ENCODE measurements at places on chromosomes 5 and 9.

DNA sequence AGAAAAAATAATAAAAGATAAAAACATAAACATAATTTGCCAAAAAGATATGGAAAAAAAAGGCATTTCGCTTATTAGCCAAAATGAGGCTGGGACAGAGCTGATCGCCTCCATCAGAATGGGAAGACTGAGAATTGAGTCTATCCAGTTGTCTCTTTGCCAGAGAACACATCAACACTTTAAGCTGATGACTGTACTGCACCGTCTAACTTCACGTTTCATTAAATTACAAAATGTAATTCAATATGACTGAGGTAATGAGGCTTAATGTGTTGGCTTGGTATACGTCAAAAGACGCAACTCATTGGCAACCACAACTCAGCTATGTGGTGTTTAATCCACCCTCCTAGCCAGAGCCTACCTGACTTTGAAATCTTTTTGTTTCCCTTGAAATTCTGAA, 462.7 kb upstream of the CD180 start:
- no peaks in the 10 kb centered on the region for H3K4me1 ChIP-seq
- no peaks in the 10 kb centered on the region for H3K36me3 ChIP-seq
- DNase-seq = no peak
- H3K4me3 ChIP-seq = no peak overlapping the region
- H3K27me3 ChIP-seq = no peaks in the 10 kb centered on the region

- no peaks in the 10 kb centered on the region for H3K36me3 ChIP-seq
- no peak overlapping the region for H3K4me3 ChIP-seq
- DNase-seq = no peak
- H3K27ac ChIP-seq = no peak overlapping the region
Measured at GRCh38 chr5:127097278-127097677, 24.0 kb upstream of the C5orf63 start.

- H3K36me3 ChIP-seq = no peaks in the 10 kb centered on the region
- no peaks in the 10 kb centered on the region for H3K4me1 ChIP-seq
- no peak overlapping the region for H3K4me3 ChIP-seq
Measured at GRCh38 chr5:38400365-38400764, 142.0 kb downstream of the EGFLAM start.

- no peak for DNase-seq
- no peak overlapping the region for H3K27ac ChIP-seq
- H3K4me1 ChIP-seq = no peaks in the 10 kb centered on the region
- no peaks in the 10 kb centered on the region for H3K27me3 ChIP-seq
- H3K36me3 ChIP-seq = no peaks in the 10 kb centered on the region
Measured at GRCh38 chr9:72332351-72332750, 32.7 kb downstream of the ZFAND5 start.

DNA sequence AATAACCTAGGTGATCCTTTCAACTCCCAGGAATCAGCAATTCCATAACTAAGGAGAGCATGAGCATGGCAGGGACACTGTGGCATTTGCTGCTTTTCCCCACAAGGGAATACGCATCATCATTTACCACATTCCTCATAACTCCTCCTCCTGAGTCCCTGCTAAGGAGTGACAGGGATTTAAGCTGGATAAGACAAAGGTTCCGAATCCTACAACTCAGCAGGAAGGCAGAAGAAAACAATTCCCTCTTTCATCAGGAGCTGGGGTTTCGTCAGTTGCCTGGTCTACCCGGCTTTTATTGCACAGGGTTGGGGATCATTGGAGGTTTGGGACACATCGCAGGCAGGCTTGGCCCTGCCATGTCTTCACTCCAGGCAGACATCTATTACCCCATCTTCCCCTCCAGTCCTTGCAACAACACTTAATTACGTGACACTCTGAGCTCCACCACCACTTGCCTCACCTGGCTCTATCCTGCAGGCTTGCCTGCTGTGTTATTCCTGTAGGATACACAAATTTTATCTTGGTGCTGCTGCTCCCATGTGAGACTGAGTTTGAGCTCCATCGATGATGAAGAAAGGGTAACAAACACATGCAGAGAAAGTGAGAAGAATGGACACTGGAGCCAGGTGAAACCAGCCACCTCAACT, 563.0 kb upstream of the KLF4 start:
- no peak overlapping the region for H3K27ac ChIP-seq
- no peaks in the 10 kb centered on the region for H3K36me3 ChIP-seq
- no peaks in the 10 kb centered on the region for H3K27me3 ChIP-seq
- DNase-seq = no peak

GRCh38 chr9:38435521-38435920, 11.3 kb upstream of the IGFBPL1 start:
- peaks cover 4% of the 10 kb centered on the region for H3K4me1 ChIP-seq
- H3K27ac ChIP-seq = no peak overlapping the region
- no peak for DNase-seq
- no peaks in the 10 kb centered on the region for H3K27me3 ChIP-seq
- no peaks in the 10 kb centered on the region for H3K36me3 ChIP-seq

DNA sequence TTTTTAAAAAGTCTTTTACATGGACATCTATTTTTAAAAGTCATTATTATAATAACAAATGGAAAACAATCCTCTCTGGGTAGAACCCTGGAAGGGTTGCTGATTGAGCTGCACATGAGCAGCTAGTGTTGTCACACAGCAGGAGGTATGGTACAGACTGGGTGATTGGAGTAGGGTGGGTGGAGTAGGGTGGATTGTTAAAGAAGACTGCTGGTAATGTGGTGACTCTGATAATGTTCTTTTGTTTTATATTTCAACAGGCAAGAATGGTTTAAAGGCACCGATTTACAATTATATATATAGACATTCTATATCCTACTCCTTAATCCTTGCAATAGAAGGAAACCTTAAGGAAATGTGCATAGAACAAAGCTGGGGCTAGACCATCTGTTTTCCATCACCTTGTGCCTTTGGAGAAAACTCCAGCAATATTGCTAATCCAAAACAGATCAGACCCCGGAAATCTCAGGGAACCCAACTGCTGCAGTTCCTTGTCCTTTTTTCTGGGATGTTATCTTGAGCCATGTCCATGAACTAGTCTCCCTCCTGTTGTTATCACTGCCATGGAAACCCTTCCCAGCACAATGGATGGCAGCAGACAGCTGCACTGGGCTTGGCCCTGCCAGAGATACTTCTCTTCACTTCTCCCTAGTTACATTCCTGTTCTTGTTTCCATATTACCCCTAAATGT, 129.7 kb downstream of the YIPF5 start:
- DNase-seq = no peak
- H3K4me1 ChIP-seq = no peaks in the 10 kb centered on the region
- no peak overlapping the region for H3K4me3 ChIP-seq
- H3K36me3 ChIP-seq = no peaks in the 10 kb centered on the region
- no peaks in the 10 kb centered on the region for H3K27me3 ChIP-seq

- no peaks in the 10 kb centered on the region for H3K27me3 ChIP-seq
- H3K4me1 ChIP-seq = no peaks in the 10 kb centered on the region
- no peaks in the 10 kb centered on the region for H3K36me3 ChIP-seq
- no peak overlapping the region for H3K27ac ChIP-seq
- no peak overlapping the region for H3K4me3 ChIP-seq
Measured at GRCh38 chr9:29439961-29440360, 1866.7 kb upstream of the C9orf72 start.

- H3K4me3 ChIP-seq = no peak overlapping the region
- peak overlapping the region; percentile 48 for H3K27ac ChIP-seq
- no peaks in the 10 kb centered on the region for H3K36me3 ChIP-seq
Measured at GRCh38 chr9:71628247-71628646, 140.1 kb downstream of the CEMIP2 start.

GRCh38 chr5:176870110-176870591, 29.0 kb downstream of the HK3 start:
- peak; percentile 41 for DNase-seq
- peaks cover 19% of the 10 kb centered on the region for H3K27me3 ChIP-seq
- H3K36me3 ChIP-seq = no peaks in the 10 kb centered on the region

DNA sequence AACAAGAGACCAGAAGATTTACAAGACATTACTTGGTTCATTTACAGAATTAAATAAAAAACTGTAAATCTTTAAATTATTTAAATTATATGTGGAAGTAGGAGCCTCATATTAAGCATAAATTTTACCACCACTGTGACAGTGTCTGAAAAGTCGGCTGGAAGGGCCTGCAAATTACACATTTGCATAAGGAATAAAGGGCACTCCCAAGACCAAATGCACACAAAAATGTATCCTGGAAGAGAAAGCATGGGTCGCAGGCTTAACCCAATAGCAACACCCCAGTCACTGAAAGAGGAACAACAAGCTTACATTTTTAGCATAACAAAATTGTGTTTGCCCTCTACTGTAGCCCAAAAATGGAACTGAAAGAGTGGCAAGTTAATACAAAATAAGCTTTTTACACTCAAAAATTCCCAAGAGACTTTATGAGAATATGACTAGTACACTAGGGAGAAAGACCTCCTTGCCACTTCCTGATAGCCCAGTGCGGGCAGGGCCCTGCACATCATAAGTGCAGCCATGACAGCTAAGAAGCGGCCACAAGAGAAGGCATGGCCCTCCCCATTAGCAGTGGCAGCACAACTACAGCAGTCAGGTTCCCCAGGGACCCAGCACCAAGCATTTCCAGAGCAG, 482.0 kb downstream of the DTWD2 start:
- H3K4me1 ChIP-seq = no peaks in the 10 kb centered on the region
- H3K36me3 ChIP-seq = no peaks in the 10 kb centered on the region
- H3K4me3 ChIP-seq = no peak overlapping the region
- DNase-seq = no peak

- no peaks in the 10 kb centered on the region for H3K27me3 ChIP-seq
- DNase-seq = no peak
- H3K27ac ChIP-seq = no peak overlapping the region
- no peaks in the 10 kb centered on the region for H3K4me1 ChIP-seq
- H3K4me3 ChIP-seq = no peak overlapping the region
- H3K36me3 ChIP-seq = no peaks in the 10 kb centered on the region
Measured at GRCh38 chr5:142690667-142691066, 4.8 kb upstream of the FGF1 start.

- H3K4me3 ChIP-seq = no peak overlapping the region
- DNase-seq = no peak
- no peaks in the 10 kb centered on the region for H3K27me3 ChIP-seq
- H3K4me1 ChIP-seq = no peaks in the 10 kb centered on the region
Measured at GRCh38 chr9:3916984-3917383, 382.9 kb downstream of the GLIS3 start.

GRCh38 chr9:122217640-122218039, 11.1 kb downstream of the LHX6 start:
- no peak for DNase-seq
- H3K36me3 ChIP-seq = no peaks in the 10 kb centered on the region
- H3K27me3 ChIP-seq = peaks cover 13% of the 10 kb centered on the region
- no peak overlapping the region for H3K27ac ChIP-seq

Data from upper lobe of left lung (tissue), 6 donors.